Activated CD8-positive, alpha-beta memory T cell treated with anti-CD3 and anti-CD28 coated beads for 4 hours (primary cell): ENCODE measurements at places on chromosomes 6 and 20.

- DNase-seq = peak; percentile 27
These were observed 2.4 kb downstream of the SYNE1 start for GRCh38 chr6:152634773-152635172.

DNA sequence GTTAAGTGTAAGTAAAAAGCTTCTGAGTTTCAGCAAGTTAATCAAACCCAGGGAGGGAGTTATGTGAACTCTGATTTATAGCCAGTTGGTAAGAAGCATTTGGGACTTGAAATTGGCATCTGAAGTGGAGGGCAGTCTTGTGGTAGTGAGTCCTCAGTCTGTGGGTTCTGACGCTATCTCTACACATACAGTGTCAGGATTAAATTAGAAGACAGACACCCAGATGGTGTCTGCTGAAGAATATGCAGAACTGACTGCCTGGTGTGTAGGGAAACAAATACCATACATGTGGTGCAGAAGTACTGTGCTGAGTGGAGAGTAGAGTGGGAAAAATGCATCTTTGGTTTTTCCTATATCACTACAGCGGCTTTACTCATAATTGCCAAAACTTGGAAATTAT is 43.5 kb upstream of the PLN start:
- no peak for DNase-seq

DNA sequence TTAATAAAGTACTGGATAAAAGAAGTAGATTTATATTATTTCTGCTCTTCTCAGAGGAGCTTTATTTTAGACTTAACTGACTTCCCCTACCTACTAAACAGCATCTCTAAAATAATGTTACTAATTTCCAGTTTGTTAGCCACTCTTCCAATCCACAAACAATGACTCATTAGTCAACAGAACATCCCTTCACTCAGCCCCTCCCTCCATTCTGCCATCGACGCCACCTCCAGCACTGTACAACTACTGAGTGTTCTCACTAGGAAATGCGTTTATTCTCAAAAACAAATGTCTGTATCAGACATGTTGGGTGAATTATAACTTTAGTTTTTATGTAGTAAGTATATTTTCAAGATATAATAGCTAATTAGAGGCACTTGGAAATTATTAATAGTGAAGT is 427.0 kb downstream of the EYS start:
- DNase-seq = no peak

DNA sequence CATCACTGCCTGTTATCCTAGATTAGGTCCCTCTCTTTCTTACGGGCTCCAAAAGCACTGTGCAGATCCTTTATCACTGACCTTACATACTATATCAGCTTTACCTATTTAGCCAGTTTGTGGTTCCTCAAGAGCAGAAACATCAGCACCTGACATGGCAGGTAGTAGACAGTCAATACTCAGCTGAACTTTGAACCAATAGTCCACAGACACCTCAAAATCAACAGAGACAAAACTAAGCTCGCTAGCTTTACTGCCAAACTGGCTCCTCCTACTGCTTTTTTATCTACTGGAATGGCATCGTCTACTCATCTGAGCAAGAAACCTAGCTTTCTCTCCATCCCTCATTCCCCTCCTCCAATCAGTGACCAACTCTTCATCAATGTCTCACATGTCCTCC is 5.6 kb downstream of the IL17A start:
- DNase-seq = no peak

GRCh38 chr6:22878706-22879105 is 309.3 kb downstream of the HDGFL1 start:
- DNase-seq = no peak
